Tongue (tissue), 3 donors: ENCODE measurements at places on chromosomes 12 and 14.

DNA sequence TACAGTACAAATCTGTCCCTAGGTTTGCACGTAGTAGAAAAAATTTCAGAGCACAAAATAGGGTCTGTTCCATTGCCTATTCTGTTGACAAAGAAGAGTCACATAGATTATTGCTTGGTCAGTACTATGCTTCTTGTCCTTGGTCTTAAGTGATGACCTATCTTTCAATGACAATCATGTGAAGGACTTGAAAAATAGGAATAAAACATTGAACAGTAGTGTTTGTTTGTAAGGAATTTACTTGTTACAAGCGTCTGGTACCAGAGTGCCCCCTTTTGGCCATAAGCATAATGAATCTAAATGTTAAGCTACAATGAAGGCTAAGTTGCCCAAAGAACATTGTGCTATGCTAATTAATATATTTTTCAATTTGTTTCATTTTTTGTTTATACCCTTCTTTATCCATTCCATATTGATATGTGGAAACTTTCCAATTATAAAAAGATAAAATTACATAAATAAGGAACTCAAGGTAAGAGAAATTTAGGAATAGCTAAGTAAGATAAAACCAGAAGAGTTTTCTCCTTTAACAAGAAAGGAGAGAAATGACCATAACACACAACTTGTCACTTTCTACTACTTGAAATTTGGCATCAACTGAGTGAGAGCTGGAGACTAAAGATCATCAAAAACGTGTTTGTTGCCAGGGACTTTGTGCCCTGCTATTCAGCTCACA is 204.7 kb downstream of the EPS8 start:
- peak; percentile 75 for DNase-seq

DNA sequence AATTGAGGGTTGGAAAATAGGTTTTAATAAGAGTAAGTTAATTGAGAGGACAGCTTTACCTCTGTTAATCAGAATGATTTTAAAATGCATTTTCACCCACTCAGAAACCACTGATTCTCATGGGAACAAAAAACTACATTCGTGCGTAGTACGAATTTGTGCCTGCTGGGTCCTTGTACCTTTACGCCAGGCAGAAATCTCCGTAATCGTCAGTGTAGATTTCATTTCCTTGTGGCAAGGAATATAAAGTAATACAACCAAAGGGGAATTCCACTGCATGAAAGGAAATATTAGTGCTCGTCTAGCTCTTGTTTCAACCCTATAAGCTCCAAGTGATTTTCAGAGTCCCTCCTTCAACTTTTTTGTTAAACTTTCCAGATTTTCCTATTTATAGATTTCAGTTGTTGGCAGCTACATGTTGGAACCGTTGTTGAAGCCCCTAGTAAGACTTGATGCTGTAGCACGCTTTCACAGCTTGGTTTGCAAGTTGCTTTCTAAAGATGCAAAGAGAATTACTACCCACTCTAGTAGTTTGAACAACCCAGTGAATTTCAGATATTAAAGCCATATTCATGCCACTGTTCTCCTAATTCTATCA is 90.6 kb downstream of the ETV6 start:
- DNase-seq, result no peak

GRCh38 chr12:119869720-119870119 is 7.4 kb downstream of the CIT start:
- peak; percentile 32 for DNase-seq

DNA sequence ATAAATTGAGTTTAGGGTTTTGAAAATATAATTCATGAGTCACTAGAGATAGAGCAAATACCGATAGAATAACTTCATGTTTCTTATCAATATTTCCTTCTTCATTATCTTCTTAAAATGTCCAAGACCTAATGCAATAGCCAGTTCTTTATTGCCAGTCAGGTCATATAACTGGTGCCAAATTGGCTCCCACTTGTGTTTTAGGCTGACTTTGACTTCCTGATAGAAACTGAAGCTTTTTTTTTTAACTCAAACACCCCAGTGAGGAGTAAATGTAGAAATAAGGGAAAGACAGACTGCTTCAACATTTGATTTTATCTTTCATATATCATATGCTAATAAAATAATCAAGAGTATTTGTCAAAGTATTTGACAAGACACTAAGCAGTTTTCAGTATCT is 80.7 kb downstream of the ARMH4 start:
- DNase-seq, result no peak

GRCh38 chr12:23083267-23083666 is 458.3 kb downstream of the ETNK1 start:
- no peak for DNase-seq

- DNase-seq, result no peak
Observed at GRCh38 chr12:20232931-20233675, 135.2 kb upstream of the PDE3A start.

GRCh38 chr14:68929623-68930307 is 49.3 kb downstream of the ACTN1 start:
- no peak for DNase-seq

- no peak for DNase-seq
Observed at GRCh38 chr12:126700096-126700495, 1566.9 kb upstream of the TMEM132C start.

GRCh38 chr14:90658541-90658967 is 157.7 kb downstream of the TTC7B start:
- DNase-seq, result no peak

DNA sequence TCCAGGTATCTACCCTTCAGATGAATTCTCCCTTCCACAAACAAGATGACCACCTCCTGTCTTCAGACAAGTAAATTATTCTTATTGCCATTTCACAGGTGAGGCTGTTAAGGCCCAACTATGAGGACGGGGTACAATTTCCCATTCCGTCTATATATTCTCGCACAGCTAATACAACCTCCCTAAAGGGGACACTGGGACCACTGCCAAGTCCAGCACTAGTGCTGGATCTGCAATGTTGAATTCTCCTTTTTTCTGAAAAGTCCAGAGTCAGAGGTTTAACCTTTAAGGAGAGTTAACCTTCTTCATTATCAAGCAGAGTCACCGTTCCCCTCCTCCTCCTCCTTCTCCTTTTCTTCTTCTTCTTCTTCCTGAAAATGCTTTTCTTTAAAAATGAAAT is 130.4 kb upstream of the PARP11 start:
- no peak for DNase-seq

DNA sequence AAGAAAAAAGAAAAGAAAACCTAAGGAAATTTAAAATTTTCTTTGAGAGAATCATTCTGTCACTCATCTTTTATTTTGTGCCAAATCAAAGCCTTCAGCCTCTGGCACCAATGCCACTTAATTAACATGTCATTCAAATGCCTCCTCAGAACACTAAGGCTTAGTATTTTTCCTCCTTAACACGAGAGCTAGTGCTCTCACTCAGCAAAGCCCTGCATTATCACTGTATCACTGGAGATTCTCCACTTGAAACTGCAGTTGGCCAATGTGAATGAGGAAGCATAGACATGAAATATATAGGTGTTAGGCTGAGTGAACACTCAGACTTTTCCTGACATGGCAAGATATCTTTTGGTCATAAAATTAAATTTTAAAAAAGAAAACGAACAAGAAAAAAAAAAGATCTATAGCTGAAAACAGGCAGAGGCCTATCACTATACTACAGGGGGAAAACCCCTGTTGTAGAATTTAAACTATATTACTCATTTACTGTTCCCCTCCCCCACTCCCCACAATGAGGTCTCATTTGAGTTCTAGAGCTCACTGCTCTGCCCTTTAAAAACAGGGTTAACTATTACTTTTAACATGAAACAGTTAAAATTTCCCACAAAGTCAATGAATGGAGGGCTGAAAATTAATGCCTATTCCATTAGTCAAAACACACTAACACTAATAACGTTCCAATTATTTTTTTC is 5.1 kb downstream of the MBIP start:
- DNase-seq, result no peak

- DNase-seq, result peak; percentile 58
Observed at GRCh38 chr12:115354007-115354890, 670.3 kb upstream of the TBX3 start.

GRCh38 chr12:13223179-13223804 is 26.8 kb downstream of the EMP1 start:
- peak; percentile 41 for DNase-seq

DNA sequence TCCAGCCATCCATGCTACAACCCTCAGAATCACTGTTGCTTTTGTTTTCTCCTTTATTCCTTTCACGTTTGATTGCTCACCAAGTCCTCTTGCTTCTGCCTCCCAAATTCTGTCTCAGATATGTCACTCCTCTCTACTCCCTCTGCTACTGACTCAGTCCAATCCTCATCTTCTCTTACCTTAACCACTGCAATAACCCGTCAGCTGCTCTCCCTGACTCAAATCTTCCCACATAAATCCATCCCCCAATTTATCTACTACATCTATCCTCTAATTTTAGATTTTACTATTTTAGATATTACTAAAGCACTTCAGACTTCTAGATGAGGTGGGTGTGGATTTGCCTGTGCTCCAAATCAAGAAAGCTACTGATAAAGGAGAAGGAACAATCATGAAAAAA is 23.2 kb downstream of the EIF2B2 start:
- DNase-seq, result no peak

- DNase-seq, result no peak
Observed at GRCh38 chr12:114916541-114916940, 232.6 kb upstream of the TBX3 start.
